T-cell (primary cell): ENCODE measurements at places on chromosomes 4 and X.

DNA sequence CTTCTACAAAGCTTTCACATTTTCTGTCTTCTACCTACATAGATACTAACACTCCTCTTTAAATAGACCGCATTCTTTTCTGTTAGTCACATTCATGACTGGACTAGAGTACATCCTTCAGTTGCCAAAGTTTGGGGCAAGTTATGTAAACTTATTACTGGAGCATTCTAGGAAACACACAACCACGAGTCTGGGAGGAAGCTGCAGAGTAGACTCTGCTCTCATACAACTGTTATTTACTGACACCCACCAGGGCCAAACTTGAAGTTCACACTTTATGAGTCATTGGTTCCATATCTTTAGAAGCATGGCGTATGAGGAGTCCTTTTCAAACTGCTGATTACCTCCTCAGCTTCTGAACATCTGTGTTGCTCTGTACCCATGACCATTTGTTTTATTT lies 87.0 kb downstream of the RNF150 start:
- no peak for DNase-seq

DNA sequence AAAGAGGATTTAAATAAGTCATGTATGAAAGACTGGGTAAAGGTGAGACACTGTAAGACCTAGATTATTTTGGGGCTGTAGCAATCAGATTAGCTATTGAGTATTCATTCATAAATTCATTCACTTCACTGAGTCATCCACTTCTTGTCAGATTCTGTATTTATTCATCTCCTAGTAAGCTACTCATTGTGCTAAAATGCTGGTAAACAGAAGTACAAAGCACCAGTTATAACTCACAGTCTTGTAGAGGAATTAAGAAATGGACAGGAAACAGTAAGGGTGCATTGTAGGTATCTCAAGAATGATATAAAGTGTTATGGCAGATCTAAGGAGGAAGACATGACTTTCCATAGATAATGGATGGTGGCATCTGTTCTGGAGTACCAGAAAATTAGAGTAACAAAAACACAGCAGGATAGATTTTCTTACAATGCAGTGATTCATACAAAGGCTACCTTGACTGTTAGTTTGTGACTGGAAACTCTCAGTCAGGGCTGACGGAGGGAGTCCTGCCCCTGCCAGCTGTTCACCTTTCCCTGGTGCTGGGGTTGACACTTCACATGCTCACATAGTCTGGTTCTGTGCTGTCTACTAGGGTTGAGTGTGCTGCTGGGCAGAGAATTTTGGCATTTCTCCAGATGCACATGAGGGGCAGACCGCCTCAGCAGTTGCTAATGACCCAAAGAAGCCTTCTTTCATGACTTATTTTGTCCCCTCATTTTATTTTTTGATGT lies 26.5 kb upstream of the HAND2 start:
- no peak for DNase-seq

- no peak for DNase-seq
Observed at GRCh38 chrX:44482575-44482974, 60.1 kb downstream of the FUNDC1 start.

GRCh38 chr4:119549639-119550038 lies 79.0 kb downstream of the PDE5A start:
- no peak for DNase-seq

- DNase-seq, result no peak
Observed at GRCh38 chr4:91997045-91997444, 306.7 kb upstream of the GRID2 start.

- DNase-seq, result no peak
Observed at GRCh38 chrX:150543230-150544155, 24.9 kb upstream of the MTM1 start.

- no peak for DNase-seq
Observed at GRCh38 chrX:20059467-20060128, 57.1 kb downstream of the MAP7D2 start.

DNA sequence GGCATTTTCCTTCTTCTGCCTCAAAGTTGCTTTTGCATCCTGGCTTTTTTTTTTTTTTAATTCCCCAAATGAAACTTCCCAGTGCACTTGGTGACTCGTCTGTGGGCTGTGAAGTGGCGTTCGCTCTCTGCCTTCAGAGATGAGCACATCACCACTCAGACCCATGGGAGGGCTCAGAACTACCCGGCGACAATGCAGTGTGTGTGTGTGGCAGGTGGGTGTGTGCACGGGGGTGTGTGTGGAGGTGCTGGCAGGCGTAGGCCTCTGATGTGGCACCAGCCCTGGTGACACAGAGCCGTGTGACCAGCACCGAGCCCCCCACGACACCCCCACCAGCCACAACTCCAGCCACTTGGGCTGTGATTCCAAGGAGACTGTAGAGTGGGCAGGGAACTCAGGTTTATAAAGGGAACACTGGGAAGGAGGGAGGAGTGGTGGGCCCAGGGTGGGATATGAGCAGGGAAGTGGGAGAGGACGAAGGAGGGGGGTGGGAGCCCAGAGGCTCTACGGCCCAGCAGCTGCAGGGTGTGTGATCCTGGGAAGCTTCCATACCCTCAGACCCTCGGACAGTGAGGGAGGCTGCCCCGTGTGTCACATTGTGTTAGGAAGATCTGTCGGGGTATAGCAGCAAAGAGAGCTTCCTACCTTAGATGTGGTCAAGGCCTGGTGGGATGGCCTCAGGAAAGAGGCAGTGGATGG lies 6.0 kb upstream of the WFS1 start:
- no peak for DNase-seq

GRCh38 chr4:8287343-8288280 lies 18.1 kb downstream of the HTRA3 start:
- DNase-seq, result no peak

GRCh38 chr4:112513971-112514646 lies 1.9 kb downstream of the NEUROG2 start:
- DNase-seq, result no peak

DNA sequence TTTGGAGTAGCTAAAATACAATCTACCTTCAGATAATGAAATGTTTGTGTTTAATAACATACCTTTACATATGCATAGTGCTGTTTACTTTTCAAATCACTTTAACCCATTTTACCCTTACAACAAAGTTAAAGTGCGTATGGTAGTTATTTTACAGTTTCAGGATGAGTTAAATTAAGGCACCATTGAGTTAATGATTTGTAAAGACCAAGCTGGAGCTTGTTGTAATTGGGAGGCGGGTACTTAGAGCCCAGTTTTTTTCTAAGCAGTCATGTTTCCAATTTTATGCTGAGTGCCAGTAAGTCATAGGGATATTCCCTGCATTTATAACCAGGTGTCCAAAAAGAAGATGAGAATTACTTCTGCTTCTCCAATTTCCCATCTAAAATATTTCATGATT lies 84.2 kb upstream of the NRK start:
- DNase-seq, result no peak

DNA sequence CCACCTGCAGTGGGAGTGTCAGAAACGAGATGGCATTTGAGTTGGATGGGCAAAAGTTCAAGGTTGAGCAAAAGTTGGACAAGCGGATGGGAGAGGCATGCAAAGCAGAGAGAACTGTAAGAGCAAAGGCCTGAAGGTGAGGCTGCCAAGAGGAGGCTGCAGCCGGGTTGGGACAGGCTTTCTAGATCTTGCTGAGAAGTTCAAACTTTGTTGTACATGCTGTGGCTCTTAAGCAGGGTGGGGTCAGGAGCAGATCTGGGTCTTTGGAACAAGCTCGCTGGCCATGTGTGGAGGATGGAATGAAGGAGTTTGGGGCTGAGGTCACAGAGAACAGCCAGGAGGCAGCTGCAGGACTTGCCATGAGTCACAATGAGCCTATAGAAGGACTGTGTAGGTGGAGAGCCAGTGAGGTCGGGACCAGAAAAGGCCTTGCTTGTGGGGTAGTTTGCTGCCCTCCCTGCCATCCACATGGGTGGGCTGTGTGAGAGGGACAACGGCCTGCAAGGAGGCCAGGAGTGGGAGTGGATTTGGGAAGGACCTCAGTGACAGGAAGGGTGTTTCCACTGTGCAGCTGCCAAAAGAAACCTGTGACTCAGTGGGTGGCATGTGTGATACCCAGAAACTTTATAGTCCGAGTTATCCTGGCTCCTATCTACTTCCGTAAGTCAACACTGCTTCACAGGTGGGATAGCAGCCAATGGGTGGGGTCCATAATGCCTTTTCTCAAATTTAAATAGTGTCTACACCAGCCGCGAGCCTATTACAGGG lies 210.4 kb downstream of the MID1IP1 start:
- DNase-seq, result no peak

DNA sequence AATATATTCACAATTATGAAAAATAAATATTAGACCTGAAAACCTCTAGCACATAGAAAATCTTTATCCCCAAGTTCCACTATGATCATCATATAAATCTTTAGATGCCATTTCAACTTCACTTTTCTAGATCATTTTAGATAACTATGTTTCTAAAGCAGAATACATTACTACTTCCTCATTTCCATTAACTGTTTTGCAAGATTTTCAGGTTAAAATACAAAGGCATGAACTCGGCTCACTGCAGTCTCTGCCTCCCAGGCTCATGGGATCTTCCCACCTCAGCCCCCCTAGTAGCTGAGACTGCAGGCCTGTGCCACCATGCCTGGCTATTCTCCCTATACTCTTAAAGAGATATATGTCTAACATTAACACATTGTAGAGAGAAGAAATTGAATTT lies 1365.9 kb upstream of the AGA start:
- no peak for DNase-seq

DNA sequence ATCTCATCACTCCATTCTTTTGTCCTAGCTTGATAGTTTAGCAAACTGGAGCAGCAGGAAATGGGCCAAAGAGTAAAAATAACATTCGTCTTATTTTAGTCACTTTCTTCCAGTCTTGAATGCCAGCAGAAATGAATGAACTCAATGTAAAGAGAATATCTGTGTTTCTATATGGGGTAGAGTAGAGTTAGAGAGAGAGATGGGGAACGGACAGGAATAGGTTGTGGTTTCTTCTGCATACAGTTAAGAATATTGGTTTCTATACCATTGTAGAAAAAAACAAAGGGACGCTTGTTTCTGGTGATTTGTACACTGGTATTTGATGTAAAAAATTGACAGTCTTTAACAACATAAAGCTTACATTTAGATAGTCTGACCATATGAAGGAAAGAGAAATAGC lies 8.9 kb downstream of the GPR174 start:
- no peak for DNase-seq

GRCh38 chr4:30714408-30715031 lies 5.6 kb upstream of the PCDH7 start:
- DNase-seq, result no peak

DNA sequence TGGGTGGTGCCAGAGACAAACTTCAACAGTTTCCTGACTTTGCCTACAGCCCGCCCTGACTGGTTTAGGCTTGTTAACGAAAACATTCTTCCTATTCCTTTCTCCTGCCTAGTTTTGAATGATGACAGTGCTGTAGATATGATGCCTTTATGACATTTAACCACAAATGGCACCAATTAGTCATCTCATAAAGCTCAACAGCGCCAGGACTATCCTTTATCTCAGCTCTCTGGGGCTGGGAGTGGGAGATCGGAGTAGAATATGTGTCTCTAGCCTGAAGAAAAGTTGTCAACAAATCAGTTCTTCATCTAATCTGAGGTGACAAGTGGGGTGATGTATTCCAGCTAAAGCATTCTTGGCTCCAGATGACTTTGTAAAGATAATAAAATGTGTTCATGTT lies 64.6 kb upstream of the SH3RF1 start:
- DNase-seq, result no peak

- DNase-seq, result no peak
Observed at GRCh38 chrX:112630187-112630586, 49.6 kb downstream of the LHFPL1 start.

- DNase-seq, result no peak
Observed at GRCh38 chr4:155789391-155789790, 30.6 kb downstream of the GUCY1B1 start.
